ENCODE measurements at places on chromosomes 2 and 18. TPM values are rescaled to one million over a fixed set of nuclear protein-coding genes. Genes with fewer than 3 reads are reported as not detected.

LIMS4 gene
- 1.0 TPM for polyA plus RNA-seq

DNA sequence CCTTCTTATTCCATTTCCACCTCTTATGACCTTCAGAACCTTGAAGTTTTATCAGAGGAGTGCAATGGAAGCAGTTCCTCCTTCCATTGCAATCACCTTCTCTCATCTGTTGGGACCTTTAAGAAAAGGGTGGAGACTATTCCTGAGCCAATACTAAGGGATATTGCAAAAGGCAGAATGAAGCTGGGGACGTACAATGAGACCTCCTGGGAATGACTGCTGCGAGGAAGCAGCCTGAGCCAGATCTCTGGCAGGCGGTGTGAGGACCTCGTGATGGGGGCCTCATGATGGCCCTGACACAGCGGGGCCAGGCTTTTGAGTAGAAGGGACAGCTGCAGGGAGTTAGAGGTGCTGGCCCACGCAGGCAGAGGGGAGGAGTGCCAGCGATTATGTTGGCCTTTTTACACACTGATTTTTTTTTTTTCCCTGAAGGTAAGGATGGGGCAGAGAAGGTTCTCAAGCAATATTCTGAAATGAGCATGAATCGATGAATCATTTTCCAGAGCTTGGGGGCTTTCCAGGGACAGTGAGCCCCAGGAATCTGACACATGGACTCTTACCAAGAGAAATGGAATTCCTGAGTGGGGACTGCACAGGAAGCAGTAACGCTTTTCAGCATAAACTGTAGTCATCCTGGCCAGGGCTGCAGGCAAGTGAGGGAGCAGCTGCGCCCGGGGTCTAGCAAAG, 40.0 kb upstream of the LAPTM4A start:
- DNase-seq = no peak

DNA sequence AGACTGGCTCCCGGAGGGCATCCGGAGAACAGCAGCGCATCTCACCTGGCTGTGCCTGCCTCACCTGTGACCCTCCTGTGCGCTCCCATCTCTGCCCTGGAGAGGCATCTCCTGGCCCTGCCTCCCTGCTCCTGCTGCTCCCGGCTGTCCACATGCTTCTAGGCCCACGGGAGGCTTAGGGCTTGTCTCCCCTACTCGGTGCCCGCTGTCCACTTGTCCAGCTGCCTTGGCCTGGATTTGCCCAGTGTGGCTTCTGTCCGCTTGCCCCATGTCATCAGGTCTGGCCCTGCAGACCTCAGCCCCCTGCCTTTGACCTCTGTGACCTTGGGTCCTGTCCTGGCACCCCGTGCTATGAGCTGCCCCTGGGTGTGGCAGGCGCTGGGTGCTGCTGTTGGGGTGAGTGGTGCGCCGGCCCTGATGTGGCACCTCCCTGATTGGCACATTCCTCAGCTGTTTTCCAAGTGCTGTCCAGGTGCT, 4.5 kb downstream of the BOK start:
- no peak for DNase-seq

ERICH2 gene
- 3.4 TPM for polyA plus RNA-seq

DNA sequence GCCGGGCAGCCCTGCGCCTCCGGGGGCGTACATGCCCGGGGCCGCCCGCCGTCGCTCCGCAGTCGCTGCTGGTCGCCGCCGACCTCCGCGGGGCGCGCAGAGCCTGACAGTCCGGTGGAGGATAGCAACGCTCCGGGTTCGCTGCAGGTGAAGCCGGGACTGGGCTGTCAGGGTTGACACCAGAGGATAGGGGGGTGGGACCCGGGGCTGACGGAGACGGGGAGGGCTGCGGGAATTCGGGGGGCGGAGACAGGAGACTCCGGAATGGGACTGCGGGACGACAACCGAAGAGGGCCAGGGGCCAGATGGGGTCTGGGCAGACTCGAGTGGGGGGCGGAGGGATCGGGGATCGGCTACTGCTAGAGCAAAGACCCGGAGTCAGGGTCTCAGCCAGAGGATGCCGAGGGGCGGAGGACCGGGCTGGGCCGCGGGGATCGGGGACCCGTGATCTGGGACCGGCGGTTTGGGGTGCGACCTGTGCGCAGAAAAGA, 403 bp downstream of the TMEM127 start:
- DNase-seq = no peak

- DNase-seq = no peak
Measured at GRCh38 chr18:75047240-75047961, 161.5 kb downstream of the PTGR3 start.

HOXD1 gene
- 9.8 TPM for polyA plus RNA-seq

GRCh38 chr2:204005940-204006721, 69.6 kb downstream of the ICOS start:
- DNase-seq = no peak

DNA sequence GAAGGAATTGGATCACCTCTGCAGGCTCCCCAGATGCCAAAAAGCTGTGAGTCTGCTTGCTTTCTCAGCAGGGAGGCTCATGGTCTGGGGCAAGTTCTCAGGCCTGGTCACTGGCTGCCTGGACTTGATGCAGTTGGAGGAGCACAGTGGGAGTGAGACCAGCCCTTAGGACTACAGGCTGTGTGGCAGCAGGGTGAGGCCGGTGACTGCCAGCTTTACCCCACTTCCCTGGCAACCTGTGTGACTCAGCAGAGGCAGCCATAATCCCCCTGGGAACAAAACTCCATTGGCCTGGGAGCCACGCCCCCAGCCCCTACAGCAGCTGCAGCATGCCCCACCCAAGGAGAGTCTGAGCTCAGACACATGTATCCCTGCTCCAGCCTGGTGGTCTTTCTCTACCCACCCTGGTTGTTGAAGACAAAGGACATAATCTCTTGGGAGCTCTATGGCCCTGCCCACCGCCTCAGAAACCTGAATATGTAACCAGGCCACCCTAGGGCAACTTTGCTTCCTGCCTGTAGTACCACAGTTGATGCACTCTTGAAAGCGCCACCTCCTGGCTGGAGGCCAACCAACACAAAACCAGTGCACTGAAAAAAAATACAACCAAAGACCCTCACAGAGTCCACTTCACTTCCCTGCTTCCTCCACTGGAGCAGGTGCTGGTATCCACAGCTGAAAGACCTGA, 106.8 kb upstream of the SPATS2L start:
- no peak for DNase-seq

PMAIP1 gene
- 3.3 TPM for polyA plus RNA-seq

GRCh38 chr18:77043541-77044280, 88.9 kb downstream of the MBP start:
- no peak for DNase-seq

COL3A1 gene
- 939 TPM for polyA plus RNA-seq

EML6 gene
- 20.3 TPM for polyA plus RNA-seq

GRCh38 chr2:11481426-11481788, 15.4 kb upstream of the E2F6 start:
- DNase-seq = no peak

UPP2 gene
- 9.6 TPM for polyA plus RNA-seq

ANKRD36 gene
- 28.4 TPM for polyA plus RNA-seq

- no peak for DNase-seq
Measured at GRCh38 chr2:120749506-120750431, 14.1 kb downstream of the GLI2 start.

PSD4 gene
- polyA plus RNA-seq = 9.4 TPM

DNA sequence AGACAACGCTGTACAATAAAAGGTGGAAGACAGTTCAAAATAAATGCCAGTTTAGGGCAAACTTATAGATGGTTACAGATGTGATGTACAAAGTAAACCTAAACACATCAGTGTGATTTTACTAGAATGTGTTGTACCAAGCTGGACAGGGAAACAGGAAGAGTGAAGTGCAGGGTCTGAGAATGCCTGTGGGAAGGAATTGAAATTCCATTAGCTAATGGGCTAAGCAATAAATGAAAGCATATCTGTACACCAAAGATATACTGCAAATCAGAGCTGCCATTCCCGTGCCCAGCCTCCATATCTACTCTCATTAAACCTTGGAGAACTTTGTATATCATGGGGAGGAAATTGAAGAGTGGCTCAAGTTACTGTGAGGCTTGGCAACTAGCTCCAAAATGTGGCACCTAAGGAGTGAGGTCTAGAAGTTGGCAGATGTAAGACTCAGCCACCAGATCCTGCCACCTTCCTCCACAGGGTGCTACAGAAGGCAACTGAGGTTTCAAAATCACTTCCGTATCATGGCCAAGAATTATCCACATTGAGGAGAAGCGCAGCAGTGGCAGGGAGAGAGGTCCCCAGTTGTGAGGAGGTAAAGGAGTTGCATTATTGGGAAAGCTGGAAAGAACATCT, 277.8 kb downstream of the TCF4 start:
- no peak for DNase-seq

- no peak for DNase-seq
Measured at GRCh38 chr18:3458952-3459853, 9.2 kb downstream of the TGIF1 start.
